ENCODE measurements at places on chromosomes 2 and 18. TPM values are rescaled to one million over a fixed set of nuclear protein-coding genes. Genes with fewer than 3 reads are reported as not detected.

The NEU2 gene
- not detected for total RNA-seq

The SPRED2 gene
- 18.8 TPM for total RNA-seq

The FAM237A gene
- total RNA-seq = not detected

The LONRF2 gene
- not detected for total RNA-seq

The LOXHD1 gene
- total RNA-seq = 0.13 TPM

The TBR1 gene
- total RNA-seq = not detected

The RNU2-63P gene
- 13.3 TPM for total RNA-seq

The CPO gene
- not detected for total RNA-seq

The ANKRD62 gene
- total RNA-seq = not detected

The UGT1A5 gene
- total RNA-seq = not detected

The IKZF2 gene
- 2.3 TPM for total RNA-seq
